ENCODE measurements at places on chromosomes 5 and 9. TPM values are rescaled to one million over a fixed set of nuclear protein-coding genes. Genes with fewer than 3 reads are reported as not detected.

GRCh38 chr5:59119480-59119879, 536.6 kb downstream of the RAB3C start:
- DNase-seq, result no peak

DNA sequence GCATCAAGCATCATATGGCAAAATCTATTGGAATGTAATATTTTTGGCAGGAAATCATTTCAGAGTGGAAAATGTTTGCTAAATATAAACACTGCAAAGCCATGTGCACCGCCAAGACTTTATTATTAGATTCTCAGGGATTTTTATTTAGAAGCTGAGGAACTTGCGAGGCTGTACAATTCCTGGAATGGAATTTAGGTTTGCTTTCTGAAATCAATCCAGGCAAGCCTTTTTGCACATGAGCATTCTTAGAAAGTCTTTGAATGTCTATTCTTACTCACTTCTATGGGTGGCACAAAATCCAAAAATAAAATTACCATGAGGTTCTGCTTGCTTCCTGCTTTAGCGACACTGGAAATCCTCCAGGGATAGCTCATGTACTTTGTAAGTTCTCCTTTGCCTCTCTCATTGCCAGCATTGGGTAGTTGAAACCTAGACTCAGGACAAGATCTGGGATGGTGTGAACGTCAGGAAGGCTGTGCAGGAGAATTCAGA, 71.5 kb upstream of the PALM2AKAP2 start:
- DNase-seq, result no peak

LCN9 gene
- not detected for total RNA-seq

DNA sequence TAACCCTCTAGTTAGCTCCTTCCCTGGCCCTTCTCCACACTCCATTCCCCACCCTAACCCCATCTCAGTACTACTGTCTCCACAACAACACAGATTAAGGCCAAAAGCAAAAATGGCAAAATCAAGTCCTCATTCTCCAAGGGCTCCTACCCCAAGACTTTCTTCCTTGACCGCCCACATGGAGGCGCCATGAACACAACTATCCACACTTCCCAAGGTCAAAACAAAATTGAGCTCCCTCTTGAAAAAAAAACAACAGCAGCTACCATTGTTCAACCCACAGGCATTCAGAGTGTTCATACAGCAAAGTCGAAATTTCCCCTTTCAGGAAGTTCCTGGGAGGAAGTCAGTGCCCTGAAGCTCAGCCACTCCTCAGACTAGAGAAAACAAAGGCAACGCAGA, 54.4 kb downstream of the GNAQ start:
- peak; percentile 34 for DNase-seq

CATSPER3 gene
- 0.16 TPM for total RNA-seq

FPGS gene
- 149 TPM for total RNA-seq

DNA sequence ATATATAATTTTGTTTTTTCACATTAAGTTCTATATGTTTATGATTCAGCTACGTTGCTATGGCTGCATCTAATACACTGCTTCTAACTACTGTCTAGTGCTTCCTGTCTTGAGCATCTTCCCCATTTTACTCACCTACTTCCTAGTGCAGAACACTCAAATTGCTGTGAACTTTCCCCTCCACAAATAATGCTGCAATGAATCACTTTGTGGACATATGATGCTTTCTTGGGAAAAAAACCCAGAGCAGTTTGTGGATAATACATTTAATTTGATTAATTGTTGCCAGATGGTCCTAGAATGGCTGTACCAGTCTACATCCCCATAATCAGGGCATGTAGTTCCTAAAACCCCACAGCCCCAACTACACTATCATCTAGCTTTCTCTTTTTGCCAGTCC, 18.5 kb downstream of the CD180 start:
- no peak for DNase-seq

GABRA1 gene
- not detected for total RNA-seq

DNA sequence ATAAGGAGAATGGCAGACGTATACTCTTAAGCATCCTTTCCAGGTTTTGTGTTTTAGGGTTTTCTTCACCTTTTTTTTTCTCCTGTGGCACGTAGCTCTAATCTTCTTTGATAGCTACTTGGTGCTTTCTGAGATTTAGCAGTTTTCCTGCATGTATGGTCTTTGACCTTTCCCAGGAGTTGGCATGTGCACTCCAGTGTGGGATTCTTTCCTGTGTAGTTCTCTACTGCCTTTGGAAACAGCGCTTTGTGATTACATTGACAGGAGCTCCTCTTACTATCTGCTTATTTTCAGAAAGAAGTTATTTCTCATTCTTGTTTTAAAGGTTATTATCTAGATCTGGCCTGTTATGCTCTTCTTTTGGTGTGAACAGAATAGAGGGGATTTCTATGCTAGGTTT, 65.5 kb downstream of the UNC13B start:
- DNase-seq, result no peak

GRCh38 chr5:36901856-36902255, 25.3 kb downstream of the NIPBL start:
- DNase-seq, result no peak

DNA sequence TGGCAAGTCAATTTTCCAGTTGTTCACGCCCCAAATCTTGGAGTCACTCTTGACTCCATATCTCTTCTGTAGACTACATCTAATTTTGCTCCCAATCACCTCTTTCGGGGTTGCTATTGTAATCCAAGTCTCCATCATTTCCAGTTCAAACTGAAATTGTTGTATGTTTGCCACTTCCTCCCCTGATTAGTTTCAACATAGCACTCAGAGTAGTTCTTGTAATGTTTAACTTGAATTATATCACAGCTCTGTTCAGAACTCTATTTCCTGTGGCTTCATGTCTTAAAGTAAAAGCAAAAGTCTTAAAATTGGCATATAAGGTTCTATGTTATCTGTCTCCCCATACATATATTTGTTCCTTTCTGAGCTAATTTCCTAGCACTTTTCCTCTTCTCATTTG, 348.5 kb upstream of the RIOK2 start:
- DNase-seq, result no peak

- DNase-seq, result no peak
Measured at GRCh38 chr5:3359642-3360041, 236.0 kb upstream of the IRX1 start.

ERCC8 gene
- 8.9 TPM for total RNA-seq

MSX2 gene
- 0.08 TPM for total RNA-seq

DNA sequence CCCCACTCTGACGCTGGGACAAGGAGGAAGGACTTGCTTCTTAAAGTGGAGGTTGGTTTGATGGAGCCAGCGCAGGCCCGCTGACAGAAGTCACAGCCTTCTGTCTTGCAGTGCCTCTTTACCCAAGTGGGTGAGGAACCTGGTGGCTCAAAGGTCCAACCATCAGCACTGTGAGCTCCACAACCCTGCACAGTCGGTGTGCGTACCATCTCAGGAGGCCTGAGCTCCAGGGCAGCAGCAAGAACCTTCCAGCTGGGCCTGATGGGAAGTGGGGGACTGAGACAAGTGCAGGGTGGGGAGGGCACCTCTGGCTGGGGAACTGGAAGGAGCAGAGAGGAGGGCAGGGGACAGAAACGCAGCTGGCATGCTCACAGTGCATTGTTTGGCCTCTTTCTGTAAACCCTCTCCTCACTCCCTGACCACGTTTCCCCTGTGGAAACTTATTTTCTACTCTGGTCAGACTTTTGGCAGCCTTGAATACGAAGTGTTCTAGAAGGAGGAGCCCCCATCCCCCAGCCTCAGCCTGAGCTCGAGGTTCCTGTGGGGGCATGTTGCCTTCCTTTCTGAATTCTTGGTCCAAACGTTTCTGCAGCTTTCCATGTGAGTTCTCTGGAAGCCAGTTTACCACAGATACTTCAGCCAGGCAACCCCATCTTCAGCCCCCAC, 178.5 kb upstream of the PITX1 start:
- DNase-seq, result no peak

DNA sequence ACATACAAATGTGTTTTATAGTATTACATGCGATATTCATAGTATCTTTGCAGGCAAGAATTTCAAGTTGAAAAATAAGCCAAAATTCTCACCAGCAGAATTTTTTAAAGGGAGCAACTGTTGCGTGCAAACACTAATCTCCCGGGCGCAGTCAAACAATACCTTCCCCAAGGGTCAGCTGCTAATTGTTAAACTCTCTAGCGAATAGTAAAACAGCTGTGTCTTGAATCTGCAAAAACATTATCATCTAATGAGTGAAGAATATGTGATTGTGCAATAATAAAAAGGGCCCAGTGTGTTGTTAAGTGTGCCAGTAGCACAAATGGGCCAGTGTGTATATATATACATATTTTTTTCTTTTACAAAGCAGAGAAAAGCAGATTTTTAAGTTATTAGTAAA, 131.4 kb downstream of the CCDC192 start:
- DNase-seq, result no peak
